ENCODE measurements at places on chromosomes 5 and 9.

DNA sequence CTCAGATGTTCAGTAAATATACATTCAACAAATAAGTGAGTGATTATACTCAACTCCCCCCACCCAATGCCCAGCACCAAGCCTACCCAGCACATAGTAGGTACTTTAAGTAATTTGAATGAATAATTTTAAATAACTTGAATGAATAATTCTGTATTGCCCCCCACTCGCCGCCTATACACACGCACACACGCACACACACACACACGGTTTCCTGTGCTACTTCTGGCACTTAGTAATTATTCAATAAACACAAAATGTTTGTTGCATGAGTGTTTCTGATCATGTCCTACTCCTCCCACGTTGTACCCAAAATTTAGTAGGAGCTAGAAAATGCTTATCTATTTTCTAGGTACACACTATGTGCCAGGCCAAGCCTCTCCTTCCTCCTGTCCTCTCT lies 16.2 kb downstream of the PCDH12 start:
- DNase-seq = no peak

DNA sequence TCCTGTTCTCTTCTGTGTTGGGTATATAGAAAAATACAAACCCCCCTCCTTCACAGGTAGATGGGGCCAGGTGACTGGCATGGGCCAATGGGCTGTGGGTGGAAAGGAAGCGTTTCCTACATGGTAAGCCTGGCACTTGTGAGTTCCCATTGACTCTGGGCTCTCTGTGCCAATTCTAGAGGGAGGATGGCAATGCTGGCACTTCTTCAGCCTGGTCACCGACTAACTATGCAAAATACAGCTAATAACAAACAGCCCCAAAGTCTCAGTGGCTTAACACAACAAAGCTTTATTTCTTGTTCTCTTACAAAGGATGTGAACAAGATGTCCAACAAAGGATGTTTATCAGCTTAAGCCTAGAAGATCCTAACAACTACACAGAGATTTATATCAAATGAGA lies 258.1 kb downstream of the SYK start:
- DNase-seq = no peak

GRCh38 chr5:151737431-151737830 lies 21.0 kb downstream of the ATOX1 start:
- DNase-seq = no peak

DNA sequence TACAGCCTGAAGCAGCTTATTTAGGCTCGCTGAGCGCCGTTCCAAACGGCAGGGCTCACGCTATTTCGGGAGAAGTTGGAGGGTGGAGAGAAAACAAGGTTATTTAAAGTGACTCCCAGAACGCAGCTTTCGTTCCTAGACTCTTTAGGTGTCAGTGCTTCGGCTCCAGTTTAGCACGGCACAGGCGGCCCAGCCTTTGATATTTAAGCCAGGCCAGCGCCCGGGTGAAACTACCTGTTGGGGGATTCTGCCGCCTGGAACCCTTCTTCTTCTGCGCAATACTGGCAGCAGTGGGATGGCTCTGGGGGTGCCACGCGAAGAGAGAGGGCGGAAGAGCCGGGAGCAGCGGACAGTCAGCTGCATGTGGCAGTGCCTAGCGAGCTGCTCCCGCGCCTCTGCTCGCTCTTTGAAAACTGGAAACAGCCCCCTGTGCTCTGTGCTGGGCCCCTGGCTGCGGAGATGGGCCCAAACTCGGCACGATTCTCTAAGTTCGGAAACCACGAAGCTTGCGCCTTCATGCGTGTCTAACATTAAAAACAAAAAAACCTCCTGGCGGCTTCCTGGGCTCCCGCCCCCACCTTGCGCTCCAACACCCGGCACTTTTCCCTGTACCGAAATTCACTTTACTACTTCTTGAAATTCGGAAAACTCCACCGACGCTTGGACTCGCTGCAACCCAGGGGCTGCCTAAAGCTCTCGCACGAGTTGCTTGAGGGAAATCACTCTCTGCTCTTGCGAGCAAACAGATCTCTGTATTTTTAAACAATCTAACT lies 34.6 kb upstream of the NFIB start:
- DNase-seq = no peak

- DNase-seq = no peak
Observed at GRCh38 chr5:172170251-172170701, 17.7 kb downstream of the STK10 start.

GRCh38 chr5:72955143-72955767 lies 586 bp upstream of the FCHO2 start:
- no peak for DNase-seq

- no peak for DNase-seq
Observed at GRCh38 chr5:76499507-76500161, 96.5 kb downstream of the IQGAP2 start.

DNA sequence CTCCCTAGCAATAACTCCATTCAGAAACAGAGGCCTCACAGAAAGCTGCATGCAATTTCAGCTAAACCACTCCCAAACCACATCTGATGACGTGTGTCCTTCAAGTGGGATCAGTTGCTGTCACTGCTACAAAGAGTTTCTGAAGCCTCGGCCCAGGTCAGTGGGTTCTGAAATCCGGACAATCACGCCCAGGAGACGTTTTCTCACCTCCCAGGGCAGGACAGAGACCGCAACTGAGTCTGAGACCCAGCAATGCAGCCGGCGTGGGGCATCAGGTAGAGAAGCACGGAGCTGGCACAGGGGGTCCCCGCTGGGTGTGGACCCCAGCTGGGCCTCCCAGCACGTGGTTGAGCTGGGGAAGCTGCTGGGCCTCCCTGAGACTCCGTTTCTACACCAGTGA lies 2.6 kb upstream of the UBE2QL1 start:
- DNase-seq = no peak

GRCh38 chr5:142250119-142250518 lies 74.7 kb downstream of the SPRY4 start:
- DNase-seq = no peak

GRCh38 chr5:80707645-80708044 lies 52.9 kb upstream of the DHFR start:
- DNase-seq = no peak

DNA sequence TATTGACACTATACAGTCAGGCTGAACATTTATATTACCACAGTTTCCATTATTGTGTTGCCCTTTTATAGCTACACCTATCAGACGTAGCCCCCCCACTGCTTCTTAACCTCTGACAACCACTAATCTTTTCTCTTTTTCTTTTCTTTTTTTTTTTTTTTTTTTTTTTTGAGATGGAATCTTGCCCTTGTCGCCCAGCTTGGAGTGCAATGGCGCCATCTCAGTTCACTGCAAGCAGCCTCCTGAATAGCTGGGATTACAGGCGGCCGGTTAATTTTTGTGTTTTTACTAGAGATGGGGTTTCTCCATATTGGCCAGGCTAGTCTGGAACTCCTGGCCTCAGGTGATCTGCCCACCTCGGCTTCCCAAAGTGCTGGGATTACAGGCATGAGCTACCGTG lies 75.4 kb downstream of the UHRF2 start:
- no peak for DNase-seq

- DNase-seq = no peak
Observed at GRCh38 chr9:89679016-89679415, 74.2 kb downstream of the GADD45G start.

GRCh38 chr5:118126159-118126558 lies 862.2 kb downstream of the DTWD2 start:
- DNase-seq = no peak

- DNase-seq = no peak
Observed at GRCh38 chr9:133073086-133074014, 11.6 kb downstream of the CEL start.

DNA sequence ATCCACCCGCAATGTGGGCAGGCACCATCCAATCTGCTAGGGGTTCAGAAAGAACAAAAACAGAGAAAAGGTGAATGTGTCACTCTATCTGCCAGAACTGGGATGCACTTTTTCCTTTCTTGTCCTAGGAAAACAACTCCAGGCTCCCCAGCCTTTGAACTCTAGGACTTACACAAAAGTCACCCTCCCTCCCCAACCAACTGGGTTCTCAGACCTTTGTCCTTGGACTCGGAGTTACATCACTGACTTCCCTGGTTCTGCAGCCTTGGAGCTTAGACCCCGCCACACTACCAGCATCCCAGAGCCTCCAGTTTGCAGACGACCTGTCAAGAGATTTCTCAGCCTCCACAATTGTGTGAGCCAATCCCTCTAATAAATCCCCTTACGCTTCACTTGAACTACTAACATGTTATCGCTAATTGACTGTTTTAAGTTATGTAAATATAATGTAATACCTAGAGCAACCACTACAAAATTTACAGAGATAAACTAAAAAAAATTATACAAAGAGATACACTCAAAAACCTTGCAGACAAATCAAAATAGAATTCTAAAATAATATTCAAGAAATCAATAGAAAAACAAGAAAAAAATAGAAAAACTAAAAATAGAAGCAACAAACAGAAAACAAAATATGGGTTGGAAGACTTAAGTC lies 5.3 kb upstream of the UBLCP1 start:
- DNase-seq = no peak

DNA sequence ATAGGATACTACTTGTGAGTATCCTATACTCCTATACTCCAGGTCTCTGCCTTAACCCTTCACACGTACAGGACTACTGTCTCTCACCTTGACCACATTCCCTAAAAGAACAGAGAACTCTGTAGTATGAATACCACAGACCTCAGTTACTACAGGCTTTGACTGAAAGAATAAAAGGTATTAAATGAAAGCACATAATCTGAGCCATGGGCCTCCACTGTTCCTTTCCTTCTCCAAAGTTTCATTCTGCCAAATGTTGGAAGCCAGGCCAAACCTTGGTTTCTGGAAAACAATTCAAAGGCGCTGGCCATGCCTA lies 191.5 kb downstream of the TSSK1B start:
- DNase-seq = no peak

GRCh38 chr9:19988281-19988680 lies 199.4 kb upstream of the SLC24A2 start:
- no peak for DNase-seq

GRCh38 chr9:90505695-90506094 lies 136.9 kb downstream of the DIRAS2 start:
- DNase-seq = no peak

DNA sequence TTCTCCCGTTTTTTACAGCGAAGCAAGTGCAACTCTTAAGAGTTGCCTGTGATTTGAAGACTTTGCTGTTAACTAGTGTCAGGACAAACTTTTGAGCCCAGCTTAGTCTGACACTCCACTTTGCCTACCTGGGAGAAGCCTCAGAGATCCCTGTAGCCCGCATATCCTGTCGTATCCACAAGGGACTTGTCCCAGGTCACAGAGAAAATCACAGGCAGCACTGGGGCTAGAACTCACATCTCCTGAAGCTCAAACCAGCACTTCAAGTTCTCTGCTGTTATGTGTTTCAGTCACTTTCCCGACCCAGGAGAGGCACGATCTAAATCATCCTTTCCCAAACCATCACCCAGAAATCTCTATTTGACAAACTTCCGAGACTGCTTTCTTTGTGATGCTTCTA lies 584.5 kb downstream of the ACTL7B start:
- DNase-seq = no peak

GRCh38 chr5:5572976-5573797 lies 150.7 kb downstream of the ICE1 start:
- DNase-seq = no peak

- DNase-seq = no peak
Observed at GRCh38 chr9:131187957-131188356, 62.6 kb downstream of the NUP214 start.

DNA sequence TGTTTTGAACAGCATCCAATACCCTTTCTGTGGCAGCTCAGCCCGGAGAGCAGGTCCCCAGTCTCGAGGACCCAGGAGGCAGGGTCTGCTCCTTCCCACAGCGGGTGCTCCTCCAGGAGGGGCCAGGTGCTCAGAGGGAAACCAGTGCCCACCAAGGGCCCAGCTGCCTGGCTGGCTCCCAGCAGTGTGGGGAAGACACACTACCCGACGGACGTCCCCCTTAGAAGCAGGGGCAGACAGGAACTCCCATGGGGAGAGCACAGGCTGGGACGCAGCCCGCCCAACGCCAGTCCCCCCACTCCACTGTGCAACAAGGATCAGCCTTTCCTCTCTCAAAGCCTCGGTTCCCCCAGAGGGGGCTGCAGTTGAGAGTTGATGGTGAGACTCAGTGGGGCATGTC lies 57.6 kb downstream of the ADAMTS2 start:
- no peak for DNase-seq

DNA sequence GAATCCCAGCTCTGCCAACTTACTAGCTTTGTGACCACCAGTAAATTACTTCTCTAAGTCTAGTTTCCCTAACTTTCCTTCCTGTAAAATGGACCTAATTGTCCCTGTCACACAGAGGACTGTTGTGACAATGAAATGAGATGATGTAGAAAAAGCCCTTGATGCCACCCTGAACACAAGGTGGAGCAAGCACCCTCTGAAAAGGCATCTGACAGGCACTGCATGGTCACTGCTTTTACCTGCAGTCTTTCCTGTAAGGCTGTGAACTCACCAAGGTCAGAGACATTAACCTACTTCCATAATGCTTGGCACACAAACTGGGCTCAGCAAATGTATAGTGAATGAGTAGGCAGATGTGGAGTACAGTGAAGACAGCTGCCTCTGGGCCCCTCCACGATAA lies 6.1 kb downstream of the SLC31A2 start:
- DNase-seq = no peak

DNA sequence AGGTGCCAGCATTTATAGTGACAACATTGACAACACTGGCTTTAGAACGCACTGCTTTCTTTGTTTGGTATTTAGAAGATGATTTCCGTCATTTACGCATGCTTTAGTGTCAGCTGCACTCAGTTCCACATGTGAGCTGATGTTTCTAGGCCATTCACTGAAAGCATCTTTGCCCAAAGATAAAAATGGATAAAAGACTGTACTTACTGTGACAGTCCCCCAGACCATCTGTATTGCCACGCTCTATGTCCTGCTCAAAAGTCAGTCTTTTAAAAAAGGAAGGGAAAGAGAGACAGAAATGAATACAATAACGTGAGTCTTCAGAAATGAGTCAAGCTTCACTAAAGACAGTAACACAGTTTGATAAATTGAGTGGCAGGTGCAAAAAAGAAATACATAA lies 99.3 kb downstream of the SEMA6A start:
- DNase-seq = no peak

- no peak for DNase-seq
Observed at GRCh38 chr9:113471143-113471542, 7.6 kb downstream of the RGS3 start.

DNA sequence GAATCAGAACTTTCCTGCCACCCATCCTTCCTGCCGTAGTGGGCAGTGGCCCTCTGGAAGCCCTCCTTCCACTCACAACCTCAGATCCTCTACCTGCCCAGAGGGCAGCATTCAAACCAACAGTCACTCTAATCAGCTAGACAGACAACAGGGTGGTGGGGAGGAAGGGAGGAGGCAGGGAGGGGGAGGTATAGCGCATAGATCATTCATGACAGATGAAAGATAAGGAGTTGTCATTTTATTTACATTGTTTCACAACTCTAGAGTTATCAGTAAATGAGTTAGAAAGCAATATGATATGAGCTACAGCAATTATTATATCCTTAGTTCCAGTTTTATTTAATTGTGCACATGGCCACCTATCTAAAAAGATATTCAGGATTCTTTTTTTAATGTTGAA lies 852 bp downstream of the IL9 start:
- no peak for DNase-seq
